ENCODE measurements at places on chromosomes 7 and 10.

DNA sequence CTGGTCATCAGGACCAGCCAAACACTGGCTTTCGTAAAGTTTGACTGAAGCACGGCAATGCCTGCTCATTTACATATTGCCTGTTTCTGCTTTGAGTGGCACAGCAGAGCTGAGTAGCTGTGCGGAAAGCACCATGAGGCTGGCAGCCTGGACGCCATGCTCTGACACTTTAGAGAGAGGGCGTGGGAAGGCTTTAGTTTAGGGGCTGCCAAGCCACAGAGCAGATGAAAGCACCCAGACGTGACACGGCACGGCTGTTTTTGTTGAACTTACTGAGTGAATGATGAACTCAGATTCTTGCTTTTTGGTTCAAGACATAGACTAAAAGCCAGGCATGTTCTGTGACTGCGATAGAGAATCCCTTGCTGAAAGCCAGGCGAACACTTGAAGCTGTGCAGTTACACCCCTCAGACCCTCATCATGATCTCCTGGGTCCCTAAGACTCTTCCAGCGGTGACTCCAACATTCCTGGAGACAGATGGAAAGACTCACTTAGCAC is 182.1 kb downstream of the ZMYND11 start:
- no peak for DNase-seq

GRCh38 chr7:1555046-1555812 is 776 bp downstream of the TMEM184A start:
- DNase-seq, result no peak

GRCh38 chr7:27303026-27303425 is 60.4 kb downstream of the EVX1 start:
- DNase-seq, result no peak

- no peak for DNase-seq
Observed at GRCh38 chr7:2614631-2615330, 17.0 kb upstream of the TTYH3 start.

GRCh38 chr7:131904760-131905327 is 348.4 kb upstream of the PODXL start:
- no peak for DNase-seq

DNA sequence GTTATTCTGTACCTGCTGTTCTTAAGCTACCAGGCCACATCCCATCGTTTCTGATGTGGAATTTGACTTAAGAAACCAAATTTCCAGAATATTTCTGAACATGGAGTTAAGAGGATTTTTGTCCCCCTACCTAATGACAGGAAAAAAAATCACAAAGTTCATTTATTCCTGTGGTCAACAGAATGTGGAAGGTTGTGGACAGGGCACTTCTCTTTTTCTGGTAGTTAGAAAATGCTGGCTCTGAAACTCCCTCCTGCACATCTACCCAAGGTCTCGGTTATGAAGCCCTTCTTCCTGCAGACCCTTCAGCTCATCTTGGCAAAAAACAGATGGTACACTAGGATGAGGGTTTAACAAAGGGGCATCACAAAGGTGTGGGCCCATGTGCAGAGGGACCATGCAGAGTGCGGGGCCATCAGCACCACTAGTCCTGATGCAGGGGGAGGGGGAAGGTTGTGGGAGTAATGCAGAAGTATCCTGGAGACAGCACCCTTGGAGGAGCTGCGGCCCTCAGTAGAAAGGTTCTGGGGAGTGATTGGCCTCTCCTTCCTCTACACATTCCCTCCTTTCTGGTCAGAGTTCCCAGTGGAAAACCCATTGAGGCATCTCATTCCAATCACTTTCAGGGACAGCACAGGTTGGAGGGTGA is 9.8 kb downstream of the ALOX5 start:
- DNase-seq, result no peak

DNA sequence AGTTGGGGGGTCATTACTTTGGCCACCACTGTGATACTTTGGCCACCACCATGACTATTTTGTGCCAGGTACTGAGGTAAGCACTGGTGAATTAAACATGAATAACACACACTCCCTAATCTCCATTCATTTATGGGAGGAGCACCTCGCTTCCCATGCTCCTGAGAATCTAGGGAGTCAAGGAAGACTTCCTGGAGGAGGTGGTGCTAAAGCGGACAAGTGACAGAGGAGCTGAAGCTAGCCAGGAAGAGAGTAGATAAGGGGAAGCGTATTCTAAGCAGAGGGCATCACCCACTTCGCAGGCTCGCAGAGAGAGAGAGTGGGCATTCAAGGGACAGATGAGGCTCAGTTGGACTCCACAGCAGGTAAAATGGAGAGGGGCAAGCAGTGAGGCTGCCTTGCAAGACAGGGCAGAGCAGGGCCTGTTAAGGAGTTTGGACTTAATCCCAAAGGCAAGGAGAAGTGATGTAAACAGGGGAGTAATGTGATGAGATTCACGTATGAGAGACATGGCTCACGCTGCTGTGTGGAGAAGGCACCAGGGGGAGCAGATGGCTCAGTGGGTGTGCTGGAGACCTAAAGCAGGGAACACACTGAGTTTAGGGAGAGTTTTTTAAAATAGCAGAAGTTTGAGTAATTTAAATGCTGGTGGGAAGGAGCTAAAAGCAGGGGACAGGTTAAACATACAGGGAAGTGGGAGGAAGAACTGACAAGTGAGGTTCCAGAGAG is 21.3 kb upstream of the TMEM248 start:
- no peak for DNase-seq

- DNase-seq, result no peak
Observed at GRCh38 chr10:112389271-112389822, 15.4 kb downstream of the ACSL5 start.

DNA sequence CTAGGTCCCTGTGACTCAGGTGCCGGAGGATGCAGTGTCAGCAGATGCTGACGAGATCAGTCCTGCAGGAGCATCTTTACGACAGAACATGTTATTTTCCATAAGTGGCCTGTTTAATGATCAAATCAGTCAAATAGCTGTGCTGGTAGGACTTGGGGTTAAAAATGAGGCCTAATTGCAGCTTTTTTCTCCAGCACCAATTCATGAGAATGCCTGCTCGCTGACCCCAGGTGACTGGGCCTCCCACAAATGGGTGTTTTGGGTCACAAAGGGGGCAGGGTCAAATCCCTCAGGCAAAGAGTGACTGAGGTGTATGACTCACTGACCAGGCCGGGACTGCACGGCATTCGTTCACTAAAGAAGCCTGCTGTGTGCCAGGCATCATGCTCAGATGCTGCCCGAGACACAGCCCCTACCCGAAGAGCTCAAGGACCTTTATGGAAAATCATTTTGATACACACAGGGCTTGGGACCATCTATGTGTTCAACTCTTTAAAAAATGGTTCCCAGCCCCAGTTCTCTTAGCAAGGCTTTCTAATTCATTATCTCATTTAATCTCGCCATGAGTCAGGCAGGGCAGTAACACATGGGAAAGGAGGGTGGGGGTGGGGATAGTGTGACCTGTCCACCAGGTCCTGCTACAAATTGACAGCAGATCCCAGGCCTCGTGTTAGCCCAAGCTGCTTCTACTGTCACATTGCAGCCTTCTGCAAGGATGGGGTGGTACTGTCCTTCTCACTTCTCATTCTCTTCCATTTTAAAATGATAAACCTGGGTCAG is 21.1 kb downstream of the ZNF775 start:
- DNase-seq, result no peak

Measured in stimulated activated CD4-positive, alpha-beta T cell treated with anti-CD3 and anti-CD28 coated beads, Interleukin-1b, Interleukin-23, amount 100 ng/mL, for 24 hours (primary cell).